ENCODE measurements at places on chromosomes 4 and X.
A peak's percentile ranks its signal among the peaks of the same experiment; 100 is the strongest.

- peak; percentile 3 for DNase-seq
Measured at GRCh38 chr4:139441029-139441428, 12.9 kb upstream of the RAB33B start.

- no peak for DNase-seq
Measured at GRCh38 chrX:65837875-65838549, 170.6 kb downstream of the MSN start.

GRCh38 chr4:148283665-148284064 is 158.5 kb downstream of the NR3C2 start:
- DNase-seq: no peak

DNA sequence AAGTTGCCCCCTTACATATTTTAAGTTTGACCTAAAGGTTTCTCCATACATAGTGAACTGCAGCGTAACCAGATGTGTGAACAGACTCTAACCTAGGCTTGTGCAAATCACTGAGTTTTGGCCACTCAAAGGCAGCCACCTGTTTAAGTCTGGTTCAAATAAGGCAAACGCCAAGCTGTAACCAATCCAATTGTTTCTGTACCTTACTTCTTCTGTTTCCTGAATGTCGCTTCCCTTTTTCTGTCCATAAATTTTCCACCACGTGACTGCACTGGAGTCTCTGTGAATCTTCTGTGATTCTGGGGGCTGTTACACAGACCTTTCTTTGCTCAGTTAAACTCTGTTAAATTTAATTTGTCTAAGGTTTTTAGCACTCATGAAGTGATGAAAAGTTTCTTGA is 618.8 kb downstream of the GLUD2 start:
- DNase-seq: no peak

DNA sequence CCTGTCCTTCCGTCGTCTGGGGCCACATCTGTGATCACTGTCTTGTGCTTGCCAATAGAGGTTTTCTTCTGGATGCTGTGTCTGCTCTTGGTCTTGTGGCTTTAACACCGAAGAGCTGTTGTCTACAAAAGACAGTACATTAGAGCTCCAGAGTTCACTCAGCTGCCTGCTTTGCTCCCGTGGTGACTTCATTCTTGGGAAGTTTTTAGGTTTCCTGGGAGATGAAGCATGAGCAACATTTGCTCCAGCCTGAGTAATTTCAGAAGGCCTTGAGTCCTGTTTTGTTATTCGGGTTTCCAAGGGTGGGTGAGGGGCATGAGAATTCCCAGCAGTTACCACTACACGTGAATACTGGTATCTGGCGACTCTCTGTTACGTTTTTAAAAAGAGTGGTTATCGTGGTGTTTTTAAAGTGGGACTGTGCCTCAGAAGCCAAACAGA is 189.2 kb downstream of the SHROOM3 start:
- peak; percentile 94 for DNase-seq

- DNase-seq: peak; percentile 9
Measured at GRCh38 chrX:30196322-30196721, 19.0 kb upstream of the MAGEB2 start.

DNA sequence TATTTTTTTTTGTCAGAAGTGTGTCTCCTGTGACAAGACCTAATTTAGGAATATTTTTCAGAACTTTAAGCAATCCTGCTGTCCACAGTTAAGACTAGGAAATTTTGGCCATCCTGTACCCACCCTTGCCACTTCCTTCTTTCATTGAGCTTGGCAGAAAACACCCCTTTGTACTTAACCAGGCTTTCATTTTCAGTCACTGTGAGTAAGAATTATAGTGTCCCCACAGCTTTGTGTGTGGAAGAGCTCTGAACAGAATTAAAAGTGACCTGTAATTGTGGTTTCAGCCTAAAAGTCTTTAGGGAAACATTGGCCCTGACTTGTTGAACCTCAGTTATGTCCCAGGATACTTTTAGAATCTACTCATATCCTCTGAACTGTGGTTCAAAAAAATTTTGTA is 153.7 kb upstream of the BMP3 start:
- no peak for DNase-seq

GRCh38 chrX:100435726-100436125 is 25.7 kb upstream of the PCDH19 start:
- DNase-seq: no peak
